ENCODE measurements at places on chromosomes 5 and 9. TPM values are rescaled to one million over a fixed set of nuclear protein-coding genes. Genes with fewer than 3 reads are reported as not detected.

- no peak for DNase-seq
Observed at GRCh38 chr5:40678026-40678425, 1.7 kb upstream of the PTGER4 start.

DNA sequence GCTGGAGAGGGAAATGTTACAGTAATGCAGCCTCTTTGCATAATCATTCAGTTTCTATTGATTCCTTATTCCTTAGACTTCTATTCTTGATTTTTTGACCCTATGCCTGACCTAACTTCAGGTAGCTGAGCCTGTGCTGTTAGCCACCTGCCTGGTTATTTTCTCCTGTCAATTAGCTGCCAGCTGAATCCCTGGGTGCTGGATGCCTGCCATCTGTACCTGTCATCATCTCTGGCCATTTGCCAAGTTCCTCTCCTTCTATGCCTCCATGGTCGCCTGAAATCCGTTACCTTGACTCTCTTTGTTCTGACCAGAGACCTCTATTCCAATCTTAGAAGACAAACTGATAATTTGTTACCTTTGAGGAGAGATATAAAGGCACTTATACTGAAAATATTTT, 178.3 kb downstream of the CAVIN4 start:
- DNase-seq: no peak

DNA sequence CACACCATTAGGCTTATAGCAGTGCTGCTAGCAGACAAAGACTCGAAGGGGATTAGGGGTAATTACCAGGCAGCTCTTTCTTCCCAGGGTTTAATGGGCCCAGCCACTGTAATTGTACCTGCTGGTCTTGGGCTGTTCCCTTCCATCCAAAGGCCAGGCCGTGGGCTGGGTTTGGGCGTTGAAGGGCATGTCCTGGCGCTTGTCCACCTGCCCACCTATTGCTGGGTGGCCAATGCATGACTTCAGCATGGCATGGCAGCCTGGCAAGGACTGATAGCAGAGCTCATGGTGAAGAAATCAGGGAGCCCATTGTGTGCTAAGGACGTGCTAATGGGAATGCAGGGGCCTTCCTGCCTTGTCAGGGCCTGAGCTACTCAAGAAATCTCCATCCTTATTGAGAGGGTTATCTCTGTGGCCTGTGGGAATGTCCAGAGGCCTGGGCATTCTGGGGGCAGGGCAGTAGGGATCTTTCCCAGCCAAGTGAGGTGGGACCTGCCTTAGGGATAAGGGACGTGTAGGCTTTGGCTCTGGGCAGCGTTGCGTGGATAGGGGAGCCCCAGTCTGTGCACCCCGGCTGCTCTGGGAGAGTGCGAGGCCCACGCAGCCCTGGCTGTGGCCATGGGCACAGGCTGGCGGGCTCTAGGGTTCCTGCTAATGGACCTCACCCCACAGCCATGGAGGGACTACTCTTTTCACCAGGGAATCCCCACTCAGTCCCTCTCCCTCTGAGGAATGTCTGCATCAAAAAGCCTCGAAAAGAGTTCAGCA, 116.1 kb upstream of the PITX1 start:
- no peak for DNase-seq

DNA sequence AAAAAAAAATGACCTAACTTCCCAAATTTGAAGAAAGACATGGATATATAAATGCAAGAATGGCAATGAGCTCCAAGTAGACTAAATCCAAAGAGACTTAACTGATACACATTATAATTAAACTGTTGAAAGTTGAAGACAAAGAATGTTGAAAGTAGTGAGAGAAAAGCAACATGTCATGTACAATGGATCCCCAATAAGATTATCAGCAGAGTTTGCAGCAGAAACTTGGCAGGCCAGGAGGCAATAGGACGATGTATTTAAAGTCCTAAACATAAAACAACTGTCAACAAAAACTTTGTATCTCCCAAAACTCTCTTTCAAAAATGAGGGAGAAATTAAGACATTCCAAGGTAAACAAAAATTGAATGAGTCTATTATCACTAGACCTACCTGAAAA, 8.6 kb upstream of the DIRAS2 start:
- DNase-seq: no peak

DNA sequence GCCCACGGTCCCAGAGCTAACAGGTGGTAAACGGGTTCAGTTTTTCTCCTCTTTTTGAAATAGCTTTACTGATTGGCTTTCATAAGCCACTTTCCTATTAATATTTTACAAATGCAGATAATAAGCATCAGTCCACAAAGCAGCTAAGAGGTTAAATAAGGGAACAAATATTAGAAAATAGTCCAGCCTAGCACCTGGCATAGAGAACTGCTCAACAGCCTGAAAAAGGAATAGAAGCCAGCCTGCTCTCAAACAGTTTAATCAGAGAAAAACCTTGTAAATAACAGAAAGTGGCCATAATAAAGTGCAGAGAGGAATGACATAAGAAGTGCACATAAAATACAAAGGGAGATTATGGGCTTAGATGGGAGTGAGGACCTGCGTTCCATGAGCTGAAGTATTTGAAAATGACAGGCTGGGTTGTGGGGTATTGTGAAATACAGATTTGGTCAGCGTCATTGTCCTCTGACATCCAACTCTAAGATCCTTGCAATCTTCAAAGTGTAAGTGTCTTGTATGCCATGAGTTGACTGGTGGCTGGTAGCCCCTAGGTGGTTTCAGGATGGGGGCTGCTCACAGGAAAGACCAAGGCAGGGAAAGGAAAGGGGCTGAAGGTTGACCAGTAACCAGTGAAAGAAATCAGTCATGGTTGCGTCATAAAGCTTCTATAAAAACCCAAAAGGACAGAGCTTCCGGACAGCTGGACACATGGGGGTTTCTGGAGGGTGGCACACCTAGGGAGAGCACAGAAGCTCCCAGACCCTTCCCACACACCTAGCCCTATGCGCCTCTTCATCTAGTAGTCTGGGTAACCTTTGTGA, 32.4 kb downstream of the MYO10 start:
- DNase-seq: no peak

DNA sequence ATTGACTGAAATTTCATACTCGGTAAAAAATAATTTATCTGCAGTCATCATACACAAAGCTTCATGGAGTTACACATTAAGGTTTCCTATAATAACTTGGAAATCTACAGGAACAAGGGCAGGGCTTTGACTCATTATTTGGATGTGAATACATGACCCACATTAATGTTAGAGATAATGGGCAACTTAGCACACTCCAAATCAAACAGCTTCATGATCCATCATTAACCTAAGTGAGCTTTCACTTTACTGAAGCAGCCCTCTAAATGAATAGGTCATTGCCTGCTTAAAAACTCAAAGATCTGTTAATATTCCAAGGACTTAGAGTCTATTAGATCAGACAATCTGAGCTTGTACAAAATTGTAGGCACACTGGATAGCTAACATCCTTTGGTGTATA, 9.0 kb downstream of the CDH12 start:
- no peak for DNase-seq

DNA sequence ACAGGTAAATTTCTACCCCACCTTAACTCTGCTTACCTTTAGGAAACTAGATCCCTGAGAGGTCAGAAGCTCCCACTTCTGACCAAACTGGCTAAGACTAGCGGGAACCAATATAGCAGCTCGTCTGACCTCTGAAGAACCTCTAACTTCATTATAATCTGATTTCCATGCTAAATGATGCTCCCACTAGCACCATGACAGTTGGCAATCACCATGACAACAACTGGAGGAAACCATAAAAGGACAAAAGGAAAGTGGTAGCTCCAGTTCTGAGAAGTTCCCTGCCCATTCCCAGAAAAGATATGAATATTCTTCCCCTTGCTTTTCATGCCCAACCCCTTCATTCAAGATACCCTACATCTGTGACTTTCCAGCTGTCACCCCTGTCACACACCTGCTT, 483.3 kb downstream of the CTNND2 start:
- no peak for DNase-seq

- DNase-seq: no peak
Observed at GRCh38 chr5:74974451-74975091, 77.8 kb downstream of the GCNT4 start.

DNA sequence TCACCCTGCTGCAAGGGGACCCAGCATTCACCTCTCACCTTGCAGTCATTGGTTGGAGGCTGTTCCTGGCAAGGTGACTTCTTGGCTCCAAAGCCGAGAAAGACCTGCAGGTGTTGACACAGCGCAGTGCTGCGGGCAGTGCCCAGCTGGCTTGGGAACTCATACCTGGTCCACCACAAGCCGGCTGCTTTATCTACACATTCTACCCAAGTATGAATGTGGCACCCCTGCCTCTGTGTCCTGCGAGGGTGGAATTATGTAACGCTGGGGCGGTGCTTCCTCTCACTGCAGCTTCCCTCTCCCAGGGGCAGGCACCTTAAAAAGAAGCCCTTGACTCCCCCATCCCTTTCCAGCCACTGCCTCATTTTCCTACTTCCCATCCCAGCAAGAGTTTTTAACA, 2.5 kb upstream of the ZMYND19 start:
- no peak for DNase-seq

DNA sequence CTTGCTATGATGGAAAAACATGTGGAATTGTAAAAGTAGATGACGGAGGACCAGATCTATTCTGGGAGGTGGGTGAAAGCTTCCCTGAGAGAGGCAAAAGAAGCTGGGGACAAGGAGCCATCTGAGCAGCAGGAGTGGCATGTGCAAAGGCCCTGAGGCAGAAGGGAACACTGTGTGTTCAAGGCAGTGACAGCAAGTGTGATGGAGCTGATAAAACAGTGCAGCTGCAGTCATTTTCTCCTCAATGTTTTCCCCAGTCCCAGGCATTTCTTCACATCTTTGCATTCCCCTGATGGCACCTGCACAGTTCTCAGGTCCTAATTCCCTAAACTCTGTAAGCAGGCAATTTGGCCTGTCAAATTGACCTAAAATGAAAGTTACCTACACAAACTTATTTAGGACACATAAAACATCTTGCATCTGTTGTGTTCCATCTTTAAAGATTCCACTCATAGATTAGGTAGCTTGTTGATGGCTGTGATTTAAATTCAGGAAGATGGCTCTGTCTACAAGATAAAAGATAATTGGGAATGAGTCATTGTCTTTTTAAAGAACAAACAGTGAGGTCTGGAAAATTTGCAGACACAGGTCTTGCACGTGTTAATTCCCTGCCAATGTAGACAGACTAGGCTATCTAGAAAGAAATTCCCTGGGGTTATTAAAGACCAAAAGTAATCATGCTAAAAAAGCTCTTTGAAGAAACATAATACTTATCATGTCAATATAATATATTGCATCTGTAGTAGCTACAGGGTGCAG, 289.6 kb upstream of the SGCD start:
- DNase-seq: no peak

TSC1 gene
- 47.2 TPM for total RNA-seq

GPR151 gene
- not detected for total RNA-seq

ADAMTS6 gene
- total RNA-seq: 11.9 TPM

PCDHB5 gene
- 5.1 TPM for total RNA-seq
